ENCODE measurements at places on chromosomes 2 and 18.

DNA sequence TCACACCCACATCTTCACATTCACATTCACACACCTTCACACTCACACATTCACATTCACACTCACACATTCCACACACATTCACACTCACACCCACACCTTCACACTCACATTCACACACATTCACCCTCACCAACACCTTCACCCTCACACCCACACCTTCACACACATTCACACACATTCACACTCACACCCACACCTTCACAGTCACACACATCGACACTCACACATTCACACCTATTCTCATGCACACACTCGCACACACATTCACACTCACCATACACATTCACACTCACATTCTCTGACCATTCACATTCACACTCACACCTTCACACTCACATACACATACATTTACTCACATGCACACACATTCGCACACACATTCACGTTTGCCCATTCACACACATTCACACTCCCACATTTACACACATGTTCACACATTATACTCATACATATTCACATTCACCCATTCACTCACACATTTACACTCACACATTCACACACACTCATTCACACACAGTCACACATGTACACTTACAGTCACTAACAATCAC, 62.7 kb downstream of the BIN1 start:
- no peak for DNase-seq

- no peak for DNase-seq
Measured at GRCh38 chr2:156512451-156512850, 76.3 kb downstream of the GPD2 start.

GRCh38 chr2:151843691-151844061, 15.5 kb upstream of the ARL5A start:
- no peak for DNase-seq

DNA sequence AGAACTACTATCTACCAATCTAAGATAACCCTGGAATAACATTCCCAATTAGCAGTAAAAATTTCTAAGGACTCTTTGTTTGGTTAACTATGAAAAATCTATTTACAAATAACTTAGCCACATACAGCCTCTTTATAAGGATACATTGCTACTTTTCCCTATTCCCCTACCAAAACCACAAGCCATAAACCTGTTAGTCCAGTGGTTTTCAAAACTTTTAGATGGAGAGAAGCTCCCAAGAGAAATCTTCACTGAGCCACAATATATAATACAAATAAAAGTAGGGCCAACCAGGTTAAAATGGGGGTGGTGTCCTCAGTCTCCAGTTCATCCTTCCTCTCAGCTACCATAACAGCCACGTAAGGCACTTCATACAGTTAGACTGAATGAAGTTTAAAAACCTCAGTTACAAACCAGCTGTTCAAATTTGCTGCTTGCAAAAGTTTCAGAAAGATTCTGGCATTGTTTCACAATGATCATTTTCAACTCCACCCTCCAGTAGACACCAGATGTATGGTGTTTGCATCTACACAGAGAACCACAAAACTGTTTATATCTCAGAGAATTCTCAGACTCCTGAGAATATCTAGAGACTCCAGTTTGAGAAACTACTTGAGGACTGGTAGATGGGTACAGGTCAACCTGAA, 26.0 kb downstream of the SOS1 start:
- peak; percentile 60 for DNase-seq

DNA sequence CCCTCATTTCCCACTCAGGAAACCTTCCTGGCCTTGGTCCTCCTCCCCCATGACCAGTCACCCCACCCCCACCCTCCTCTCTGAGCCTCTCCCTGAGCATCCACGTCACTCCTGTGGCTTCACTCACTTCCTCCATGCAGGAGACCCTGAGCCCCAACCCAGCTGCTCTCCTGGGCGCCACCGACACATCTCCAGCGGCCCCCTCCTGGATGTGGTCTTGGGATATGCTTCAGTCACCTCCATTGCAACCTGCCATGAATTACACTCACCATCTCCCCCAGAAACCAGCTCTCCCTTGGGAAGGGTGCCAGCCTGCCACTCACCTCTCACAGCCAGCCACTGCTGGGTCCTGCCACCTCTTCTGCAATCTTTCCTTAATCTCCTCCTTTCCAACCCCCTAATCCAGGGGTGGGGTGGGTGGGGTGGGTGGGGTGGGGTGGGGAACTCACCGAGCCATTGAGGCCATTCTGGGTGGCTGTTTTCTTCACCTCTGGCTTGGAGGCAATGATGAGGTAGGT, 44.8 kb downstream of the CENPO start:
- no peak for DNase-seq

GRCh38 chr18:41872206-41872605, 82.8 kb upstream of the PIK3C3 start:
- no peak for DNase-seq

DNA sequence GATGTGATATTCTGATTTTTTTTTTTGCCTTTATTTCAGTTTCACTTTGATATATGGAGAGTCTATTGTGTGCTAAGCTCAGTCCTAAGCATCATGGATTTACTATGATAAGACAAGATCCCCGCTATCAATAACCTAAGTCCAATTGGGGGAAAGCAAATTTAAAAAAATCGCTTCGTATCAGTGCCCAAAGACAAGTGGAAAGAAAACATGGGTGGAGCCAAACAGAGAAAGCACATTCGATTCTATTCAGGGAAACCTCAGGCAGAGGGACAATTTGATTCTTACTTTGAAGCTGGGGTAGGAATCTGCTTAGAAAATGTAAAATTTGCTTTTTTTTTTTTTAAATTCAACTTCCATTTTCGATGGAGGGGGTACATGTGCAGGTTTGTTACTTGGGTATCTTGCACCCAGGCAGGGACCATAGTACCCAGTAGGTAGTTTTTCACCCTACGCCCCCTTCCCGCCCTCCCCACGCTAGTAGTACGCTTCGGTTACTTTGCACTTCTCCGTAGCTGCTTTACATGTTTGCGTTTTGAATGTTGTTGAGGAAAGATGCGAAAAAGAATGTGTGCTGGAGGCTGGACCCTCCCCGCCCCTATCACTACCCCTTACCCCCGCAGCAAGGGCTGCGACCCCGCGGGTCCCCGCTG, 12.4 kb downstream of the KIF5C start:
- no peak for DNase-seq

GRCh38 chr18:13480571-13481255, 245.6 kb downstream of the FAM210A start:
- DNase-seq: no peak

DNA sequence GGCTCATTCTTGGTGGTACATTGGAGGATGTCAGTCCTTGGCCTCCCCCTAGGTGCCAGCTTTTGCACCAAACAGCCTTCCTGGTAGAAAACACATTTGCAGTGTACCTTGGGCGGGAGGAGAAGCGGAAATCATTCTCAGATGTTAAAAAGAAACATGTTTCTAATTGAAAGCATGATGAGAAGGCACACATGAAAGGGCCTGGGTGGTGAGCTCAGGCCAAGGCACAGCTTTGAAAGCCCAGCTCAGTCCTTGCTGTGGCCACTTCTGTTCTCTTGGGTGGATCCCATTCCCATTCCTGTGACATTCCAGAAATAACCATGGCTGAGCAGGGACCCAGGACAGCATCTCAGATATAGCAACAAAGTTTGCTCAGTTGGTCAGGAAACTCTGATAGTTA, 71.5 kb downstream of the LTBP1 start:
- DNase-seq: no peak

Measured in GM13976 (cell line).